ENCODE measurements at places on chromosomes 16 and 17.
A peak's percentile ranks its signal among the peaks of the same experiment; 100 is the strongest.

- DNase-seq: no peak
These were observed 54.3 kb upstream of the CNTNAP4 start for GRCh38 chr16:76222853-76223252.

DNA sequence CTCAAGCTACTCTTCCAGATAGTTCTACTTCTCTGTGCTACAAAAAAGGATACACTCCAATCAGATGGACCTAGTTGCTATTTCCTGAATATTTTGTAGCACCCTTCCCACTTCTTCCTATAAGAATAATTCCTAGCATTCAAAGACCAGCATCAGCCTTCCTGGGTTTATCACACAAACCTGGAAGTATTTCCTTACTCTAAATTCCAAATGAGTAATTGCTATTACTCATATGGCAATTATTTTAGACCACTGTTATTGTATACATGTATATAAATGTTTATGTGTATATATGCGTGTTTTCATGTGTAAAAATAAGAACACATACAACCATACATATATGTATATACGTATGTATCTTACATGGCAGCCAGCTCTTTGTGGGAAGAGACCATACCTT, 130.6 kb downstream of the MYO1D start:
- DNase-seq: no peak

DNA sequence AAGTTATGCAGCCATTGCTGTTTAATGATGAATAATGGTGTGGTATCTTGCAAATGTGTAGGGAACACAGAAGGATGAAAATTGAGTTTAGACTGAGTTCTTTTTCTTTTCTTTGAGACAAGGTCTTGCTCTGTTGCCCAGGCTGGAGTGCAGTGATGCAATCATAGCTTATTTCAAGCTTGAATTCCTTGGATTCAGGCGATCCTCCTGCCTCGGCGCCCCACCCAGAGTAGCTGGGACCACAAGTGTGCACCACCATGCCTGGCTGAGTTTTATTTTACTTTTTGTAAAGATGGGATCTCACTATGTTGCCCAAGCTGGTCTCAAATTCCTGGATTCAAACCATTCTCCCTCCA, 74.6 kb upstream of the TBC1D3K start:
- DNase-seq: no peak

DNA sequence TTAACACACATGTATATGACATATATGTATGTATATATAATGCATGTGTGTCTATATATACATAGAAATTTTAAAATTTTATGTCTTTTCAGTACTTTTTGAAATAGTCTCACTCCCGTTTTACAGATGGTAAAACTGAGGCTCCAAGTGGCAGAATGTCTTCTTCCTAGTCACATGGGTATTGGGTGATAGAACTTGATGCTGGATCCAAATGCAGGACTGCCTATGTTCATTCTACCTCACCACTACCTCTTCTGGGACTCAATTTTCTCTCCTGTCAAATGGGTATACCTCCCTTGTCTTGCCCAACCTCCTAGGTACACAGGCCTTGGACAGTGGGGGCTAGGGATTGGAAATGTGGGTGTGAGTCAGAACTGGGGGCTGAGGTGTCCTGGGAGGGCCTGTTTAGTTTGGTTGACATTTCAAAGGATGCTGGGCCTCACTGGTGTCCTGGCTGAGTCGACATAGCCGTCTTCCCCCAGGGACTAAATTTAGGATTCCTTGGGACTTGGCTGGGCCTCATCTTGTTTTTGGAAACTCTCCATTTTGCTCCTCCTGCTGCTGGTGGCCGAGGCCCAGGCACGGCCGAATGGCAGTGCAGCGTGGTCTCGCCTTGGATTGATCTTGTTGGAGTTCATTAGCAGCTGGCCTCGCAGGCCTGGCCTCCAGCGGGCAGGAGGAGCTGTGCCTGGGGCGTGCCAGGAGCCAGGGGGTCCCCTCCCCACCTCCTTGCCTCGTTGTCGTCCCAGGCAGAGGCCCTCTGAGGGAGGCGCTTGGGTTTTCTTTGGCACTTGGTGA, 25.9 kb downstream of the NKD1 start:
- no peak for DNase-seq

DNA sequence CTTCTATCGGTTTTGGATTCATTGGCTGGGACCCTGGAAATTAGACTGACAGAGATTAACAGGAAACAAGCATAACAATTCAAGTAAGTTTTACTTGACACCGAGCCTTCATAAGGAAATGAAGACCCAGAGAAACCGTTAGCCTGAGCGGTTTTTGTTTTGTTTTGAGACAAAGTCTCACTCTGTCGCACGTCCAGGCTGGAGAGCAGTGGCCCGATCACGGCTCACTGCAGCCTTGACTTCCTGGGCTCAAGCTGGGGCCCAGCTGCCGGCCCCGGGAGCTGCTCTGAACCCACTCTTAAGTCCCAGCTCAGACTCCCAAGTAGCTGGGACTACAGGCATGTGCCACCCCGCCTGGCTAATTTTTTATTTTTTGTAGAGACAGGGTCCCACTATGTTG, 321.3 kb downstream of the SEC14L1 start:
- no peak for DNase-seq

- DNase-seq: no peak
These were observed 160.0 kb downstream of the TMEM132E start for GRCh38 chr17:34739386-34739785.

DNA sequence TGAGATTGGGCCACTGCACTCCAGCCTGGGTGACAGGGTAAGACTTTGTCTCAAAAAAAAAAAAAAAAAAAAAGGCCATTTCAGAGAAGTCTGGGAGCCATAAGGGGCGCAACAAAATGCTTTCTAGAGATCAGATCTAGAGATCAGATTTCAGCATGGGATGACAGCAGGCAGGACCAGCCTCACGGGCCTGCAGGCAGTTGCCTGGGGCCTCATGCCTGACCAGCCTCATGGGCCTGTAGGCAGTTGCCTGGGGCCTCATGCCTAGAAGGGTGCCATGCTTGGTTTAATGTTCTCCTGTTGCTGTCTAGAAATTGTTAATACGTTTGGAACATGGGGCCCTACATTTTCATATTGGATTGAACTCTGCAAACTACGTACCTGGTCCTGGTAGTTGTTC, 59.4 kb downstream of the MARF1 start:
- DNase-seq: no peak

GRCh38 chr17:2172077-2172851, 117.4 kb downstream of the HIC1 start:
- DNase-seq: no peak

- DNase-seq: no peak
These were observed 26.3 kb downstream of the FOXL1 start for GRCh38 chr16:86604436-86605193.

DNA sequence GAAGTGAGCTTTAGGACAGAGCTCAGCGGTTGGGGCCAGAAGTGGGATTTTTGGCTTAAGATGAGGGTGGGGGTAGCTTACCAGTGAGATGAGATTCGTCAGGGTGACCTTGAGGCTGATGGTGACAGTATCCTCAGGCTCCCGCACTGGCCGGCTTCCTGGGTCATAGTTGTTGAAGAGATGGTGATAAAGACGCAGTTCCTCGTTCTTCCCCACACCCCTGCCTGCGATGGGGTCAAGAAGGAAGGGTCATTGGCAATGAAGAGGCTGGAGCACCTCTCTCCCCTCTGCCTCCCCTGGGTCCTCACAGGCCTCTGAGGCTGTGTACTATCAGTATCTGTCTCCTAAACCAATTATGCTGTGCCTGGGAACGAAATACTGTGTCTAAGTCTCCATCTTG, 358 bp downstream of the CHRNE start:
- no peak for DNase-seq

DNA sequence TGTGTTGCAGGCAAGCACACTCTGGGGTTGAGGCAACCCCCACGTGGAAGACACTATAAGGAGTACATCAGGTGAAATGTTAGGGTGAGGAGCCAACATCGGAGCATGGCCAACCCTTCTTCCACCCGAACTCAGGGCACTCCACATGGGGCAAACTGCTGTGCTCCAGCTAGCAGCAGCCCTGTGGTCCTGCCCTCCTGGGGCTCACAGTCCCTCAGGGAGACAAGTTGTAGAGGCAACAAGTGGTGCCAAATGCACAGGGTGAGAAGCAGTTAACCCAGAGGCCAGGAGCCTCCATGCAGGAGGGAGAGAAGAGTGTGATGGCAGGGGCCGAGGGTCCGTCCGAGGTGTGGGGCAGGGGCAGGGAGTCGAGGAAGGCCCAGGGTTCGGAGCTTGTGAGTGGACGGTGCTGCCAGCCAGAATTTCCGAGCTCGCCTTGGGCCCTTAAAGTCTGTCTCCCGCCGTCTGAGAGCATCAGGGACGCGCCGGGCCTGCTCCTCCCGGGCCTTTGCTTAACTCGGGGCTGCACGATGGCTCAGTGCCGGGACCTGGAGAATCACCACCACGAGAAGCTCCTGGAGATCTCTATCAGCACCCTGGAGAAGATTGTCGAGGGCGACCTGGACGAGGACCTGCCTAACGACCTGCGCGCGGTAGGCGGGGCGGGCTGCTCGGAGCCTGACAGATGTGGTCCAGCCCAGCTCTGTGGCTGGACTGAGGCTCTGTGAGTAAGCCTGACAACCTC, 32.3 kb downstream of the ATPAF2 start:
- no peak for DNase-seq

DNA sequence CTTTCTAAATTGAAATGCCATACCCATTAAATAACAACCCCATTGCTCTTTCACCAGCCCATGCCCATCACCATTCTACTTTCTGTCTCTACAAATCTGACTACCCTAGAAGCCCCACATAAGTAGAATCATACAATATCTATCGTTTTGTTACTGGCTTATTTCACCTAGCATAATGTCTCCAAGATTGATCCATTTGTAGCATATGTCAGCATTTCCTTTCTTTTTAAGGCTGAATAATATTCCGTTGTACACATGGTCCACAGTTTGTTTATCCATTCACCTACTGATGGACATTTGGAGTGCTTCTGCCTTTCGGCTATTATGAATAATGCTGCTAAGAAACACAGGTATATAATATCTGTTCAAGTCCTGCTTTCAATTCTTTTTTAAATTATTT, 393.1 kb upstream of the SOX9 start:
- DNase-seq: no peak

DNA sequence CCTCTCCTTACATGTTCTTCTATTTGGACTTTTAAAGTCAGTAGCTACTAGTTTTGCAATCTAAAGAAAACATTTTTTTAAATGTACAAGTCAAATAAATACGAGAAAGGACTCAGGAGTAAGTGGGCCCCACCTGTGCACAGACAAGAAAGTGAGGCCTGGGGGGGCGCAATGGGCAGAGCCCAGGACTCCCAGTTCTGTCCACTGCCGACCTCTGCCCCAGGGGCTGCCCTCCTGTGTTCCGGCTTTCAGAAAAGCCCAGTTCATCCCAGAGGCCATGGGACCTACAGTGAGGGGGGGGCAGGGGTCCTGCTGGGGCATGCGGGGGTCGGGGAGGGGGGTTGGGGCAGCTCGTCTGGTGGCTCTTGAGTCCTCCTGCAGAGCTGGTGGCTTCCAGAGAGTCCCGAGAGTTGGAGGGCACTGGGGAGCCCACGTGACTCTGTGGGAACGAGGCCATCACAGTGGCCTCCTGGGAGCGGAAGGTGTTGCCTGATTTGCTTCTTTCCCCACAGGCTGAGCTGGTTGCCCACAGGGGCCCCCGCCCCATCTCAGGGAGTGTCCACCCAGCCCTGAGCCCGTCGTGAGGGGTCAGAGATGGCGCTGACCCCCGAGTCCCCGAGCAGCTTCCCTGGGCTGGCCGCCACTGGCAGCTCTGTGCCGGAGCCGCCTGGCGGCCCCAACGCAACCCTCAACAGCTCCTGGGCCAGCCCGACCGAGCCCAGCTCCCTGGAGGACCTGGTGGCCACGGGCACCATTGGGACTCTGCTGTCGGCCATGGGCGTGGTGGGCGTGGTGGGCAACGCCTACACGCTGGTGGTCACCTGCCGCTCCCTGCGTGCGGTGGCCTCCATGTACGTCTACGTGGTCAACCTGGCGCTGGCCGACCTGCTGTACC, 2.4 kb downstream of the UTS2R start:
- no peak for DNase-seq

GRCh38 chr16:87366288-87366687, 17.3 kb downstream of the FBXO31 start:
- no peak for DNase-seq

GRCh38 chr16:12798846-12799245, 4.8 kb downstream of the CPPED1 start:
- no peak for DNase-seq

DNA sequence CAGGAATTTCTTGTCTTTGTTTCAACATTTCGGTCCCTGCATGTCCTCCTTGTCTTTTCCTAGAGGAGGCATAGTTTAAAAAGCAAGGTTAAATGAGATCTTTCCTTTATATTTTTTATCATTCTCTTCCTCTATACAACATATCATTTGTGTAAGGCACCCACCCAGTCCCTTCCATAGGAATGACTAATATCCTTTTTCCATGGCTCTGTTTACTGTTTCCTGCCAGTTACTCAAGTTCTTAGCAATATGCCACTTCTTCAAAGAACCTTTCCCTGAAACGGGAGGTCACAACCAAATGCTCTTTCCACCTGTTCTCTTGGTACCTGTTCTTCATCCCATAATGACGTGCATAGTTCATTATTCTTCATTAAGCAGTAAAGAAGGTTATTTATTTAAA, 1237.1 kb upstream of the GOT2 start:
- DNase-seq: no peak

GRCh38 chr17:29949696-29950095, 8.3 kb downstream of the EFCAB5 start:
- peak; percentile 96 for DNase-seq

- DNase-seq: no peak
These were observed at the start of gene TAF1C for GRCh38 chr16:84186685-84187437. TAF1C (minus strand) TSS chr16:84187057; CDS start chr16:84184988, 2,069 bp downstream.

- no peak for DNase-seq
These were observed 536 bp downstream of the SLC38A10 start for GRCh38 chr17:81294512-81295030.

DNA sequence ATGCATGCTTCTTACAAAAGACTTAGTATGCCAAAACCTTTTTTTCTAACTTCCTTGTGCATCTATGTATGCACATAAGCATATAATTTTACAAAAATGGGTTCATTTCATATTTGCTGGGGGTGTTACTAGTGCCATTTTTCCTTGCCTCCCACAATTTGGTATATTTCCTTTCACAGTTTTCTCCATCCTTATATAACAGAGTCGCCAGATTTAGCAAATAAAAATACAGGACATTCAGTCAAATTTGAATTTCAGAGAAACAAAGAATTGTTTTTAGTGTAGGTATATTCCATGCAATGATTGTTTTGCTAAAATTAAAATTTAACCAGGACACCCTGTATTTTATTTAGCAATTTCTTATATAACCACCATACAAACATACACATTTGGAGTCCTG, 4.0 kb upstream of the FBXO39 start:
- DNase-seq: no peak

- DNase-seq: no peak
These were observed at the start of gene ICAM2 for GRCh38 chr17:64020056-64020766. ICAM2 (minus strand) TSS chr17:64020633; CDS start chr17:64006691, 13,942 bp downstream.

DNA sequence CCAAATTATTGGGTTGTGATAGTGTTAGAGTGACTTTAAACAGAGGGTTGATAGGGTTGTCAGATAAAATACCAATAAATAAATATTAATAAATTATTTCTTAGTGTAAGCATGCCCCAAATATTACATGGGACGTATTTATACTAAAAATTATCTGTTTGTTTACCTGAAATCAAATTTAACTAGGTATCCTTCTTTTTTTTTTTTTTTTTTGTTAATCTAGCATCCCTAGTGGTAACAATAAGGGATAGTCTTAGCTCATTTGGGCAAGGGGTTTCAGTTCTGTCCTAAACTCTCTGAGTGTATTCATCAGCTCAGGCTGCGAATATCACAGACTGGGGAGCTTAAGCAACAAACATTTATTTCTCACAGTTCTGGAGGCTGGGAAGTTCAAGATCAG, 1.3 kb downstream of the CLEC19A start:
- DNase-seq: no peak

All from NCI-H187 treated with DMSO at 0.1 percent for 48 hours (cell line).